ENCODE measurements at places on chromosomes 2 and 18. TPM values are rescaled to one million over a fixed set of nuclear protein-coding genes. Genes with fewer than 3 reads are reported as not detected.

TTN gene
- 3.2 TPM for total RNA-seq

DCTN1 gene
- 133 TPM for total RNA-seq

ANKRD62 gene
- total RNA-seq: not detected

IL36RN gene
- not detected for total RNA-seq

ITPRIPL1 gene
- total RNA-seq: 1.6 TPM
